ENCODE measurements at places on chromosomes 13 and 19.
A peak's percentile ranks its signal among the peaks of the same experiment; 100 is the strongest.

GRCh38 chr19:33878030-33878544 lies 81.4 kb downstream of the KCTD15 start:
- no peak for DNase-seq

DNA sequence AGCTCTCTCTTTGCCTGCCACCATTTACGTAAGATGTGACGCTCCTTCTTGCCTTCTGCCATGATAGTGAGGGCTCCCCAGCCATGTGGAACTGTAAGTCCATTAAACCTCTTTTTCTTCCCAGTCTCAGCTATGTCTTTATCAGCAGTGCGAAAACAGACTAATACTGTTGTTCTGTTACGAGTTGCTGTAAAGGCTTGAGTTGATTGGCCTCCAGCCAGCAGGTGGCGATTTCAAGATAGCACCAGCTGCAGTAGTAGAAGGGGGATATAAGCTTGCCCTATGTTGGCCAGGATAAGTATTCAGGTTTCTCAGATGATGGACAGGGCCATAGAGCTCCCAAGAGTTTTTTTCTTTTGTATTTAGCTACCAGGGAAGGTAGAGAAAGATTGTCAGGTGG lies 385.5 kb downstream of the MZT1 start:
- no peak for DNase-seq

- no peak for DNase-seq
These were observed 3.8 kb upstream of the SLC7A9 start for GRCh38 chr19:32873247-32873959.

DNA sequence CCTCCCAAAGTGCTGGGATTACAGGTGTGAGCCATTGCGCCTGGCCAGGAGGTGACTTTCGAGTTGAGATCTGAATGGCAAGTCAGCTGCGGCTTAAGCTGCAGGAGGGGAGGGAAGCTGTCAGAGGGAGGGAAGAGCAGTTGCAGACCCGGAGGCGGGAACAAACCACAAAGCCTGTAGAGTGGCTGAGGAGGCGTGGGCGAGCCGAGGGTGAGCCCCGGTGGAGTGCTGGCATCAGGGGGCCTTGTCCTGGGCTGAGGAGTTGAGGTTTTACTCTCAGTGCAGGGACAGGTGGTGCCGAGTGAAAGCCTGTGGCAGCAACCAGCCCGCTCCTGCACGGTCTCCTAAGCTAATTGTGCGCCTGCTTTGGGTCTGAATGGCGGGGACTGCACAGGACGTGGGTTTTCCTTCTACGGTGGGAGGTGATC lies 24.2 kb downstream of the PPP1R37 start:
- DNase-seq: peak; percentile 63

DNA sequence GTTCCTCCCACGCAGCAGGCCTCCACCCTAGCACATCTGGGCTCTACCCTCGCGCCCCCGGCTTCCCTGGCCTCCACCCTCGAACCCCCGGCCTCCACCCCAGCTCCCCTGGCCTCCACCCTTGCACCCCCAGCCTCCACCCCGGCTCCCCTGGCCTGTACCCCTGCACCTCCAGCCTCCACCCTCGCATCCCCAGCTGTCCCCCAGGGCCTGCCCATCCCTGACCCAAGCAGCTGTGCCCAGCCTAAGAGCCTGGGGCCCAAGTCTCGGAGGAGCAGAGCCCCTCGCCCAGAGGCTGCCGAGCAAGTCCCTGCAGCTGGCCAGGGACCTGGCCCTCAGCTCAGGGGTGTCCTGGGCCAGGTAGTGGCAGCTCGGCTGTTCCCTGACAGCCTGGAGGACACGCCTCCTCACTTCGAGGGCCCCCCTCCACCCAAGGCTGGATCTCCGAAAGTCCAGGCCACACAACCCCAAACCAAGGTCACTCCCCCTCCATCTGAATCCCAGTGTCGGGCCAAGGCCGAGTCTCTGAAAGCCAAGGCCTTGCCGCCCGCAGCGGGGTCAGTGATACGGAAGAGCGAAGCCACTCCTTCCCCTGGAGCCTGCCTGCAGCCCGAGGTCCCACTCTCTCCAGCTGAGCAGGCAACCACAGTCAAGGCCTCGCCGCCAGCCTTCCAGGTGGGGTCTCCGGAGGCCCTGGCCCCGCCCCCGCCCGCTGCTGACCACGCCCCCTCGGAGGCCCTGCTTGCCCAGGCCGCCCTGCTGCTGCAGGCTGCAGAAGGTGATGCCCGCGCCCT lies 7.9 kb upstream of the ARHGAP33 start:
- DNase-seq: peak; percentile 77

DNA sequence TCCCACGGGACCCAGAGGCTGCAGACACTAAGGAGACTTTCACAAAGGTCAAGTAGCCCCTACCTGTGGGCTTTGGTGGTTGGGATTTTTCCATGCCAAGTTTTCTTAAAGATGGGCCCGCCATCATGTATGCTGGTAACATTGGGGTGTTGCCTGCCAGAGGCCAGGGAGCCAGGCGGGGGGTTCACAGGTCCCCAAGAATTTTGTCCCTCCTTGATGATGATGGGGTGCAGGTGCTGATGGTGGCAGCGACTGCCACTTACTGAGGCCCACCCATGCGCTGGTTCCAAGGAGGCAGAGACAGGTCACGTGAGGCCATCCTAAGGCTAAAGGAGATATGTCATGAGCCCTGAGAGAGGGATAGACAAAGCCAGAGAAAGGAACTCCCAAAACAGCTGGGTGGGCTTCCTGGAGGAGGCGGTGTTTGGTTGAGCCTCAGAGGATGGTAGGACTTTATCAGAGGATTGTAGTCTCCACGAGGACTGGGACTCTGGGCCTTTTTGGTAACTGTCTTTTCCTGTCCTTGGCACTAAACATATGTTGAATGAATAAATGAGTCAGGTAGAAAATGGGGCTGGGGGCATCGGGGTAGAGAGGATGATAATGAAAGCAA lies 14.4 kb downstream of the PLEKHF1 start:
- DNase-seq: no peak

DNA sequence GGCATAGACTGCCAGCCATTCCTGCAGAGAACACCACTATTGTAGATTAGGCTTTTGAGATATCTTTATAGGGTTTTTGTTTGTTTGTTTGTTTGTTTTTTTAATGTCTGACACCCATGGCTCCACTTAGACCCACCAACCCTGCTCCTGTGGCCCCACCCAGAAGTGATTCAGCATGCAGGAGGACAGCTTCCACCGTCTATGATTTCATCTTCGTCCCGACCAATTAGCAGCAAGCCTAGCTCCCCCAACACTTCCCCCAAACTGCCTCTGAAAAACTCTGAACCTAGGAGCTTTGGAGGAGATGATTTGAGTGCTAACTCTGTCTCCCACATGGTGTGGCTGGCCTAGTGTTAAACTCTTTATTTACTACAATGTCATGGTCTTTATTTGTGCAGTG lies 108.3 kb upstream of the RXFP2 start:
- no peak for DNase-seq

DNA sequence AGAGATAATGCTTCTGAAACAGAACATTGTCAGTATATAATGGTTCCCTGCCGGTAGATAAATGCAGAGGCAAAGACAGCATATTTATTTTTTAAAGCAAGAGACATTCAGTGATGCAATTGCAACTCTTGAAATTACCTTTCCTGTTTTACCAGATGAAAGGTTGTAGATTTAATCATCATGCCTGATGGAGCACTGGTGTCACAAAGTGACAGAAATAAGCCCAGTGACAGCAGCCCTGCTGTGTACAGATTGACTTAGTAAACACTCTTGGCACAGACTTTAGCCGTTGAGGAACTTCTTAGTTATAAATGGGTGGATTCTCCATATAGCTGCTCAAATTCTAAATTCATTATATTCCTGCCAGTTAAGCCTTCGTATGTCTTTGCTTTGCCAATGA lies 172.5 kb downstream of the ITGBL1 start:
- DNase-seq: no peak

- no peak for DNase-seq
These were observed 39.2 kb upstream of the CSNK1A1L start for GRCh38 chr13:37144661-37145060.

DNA sequence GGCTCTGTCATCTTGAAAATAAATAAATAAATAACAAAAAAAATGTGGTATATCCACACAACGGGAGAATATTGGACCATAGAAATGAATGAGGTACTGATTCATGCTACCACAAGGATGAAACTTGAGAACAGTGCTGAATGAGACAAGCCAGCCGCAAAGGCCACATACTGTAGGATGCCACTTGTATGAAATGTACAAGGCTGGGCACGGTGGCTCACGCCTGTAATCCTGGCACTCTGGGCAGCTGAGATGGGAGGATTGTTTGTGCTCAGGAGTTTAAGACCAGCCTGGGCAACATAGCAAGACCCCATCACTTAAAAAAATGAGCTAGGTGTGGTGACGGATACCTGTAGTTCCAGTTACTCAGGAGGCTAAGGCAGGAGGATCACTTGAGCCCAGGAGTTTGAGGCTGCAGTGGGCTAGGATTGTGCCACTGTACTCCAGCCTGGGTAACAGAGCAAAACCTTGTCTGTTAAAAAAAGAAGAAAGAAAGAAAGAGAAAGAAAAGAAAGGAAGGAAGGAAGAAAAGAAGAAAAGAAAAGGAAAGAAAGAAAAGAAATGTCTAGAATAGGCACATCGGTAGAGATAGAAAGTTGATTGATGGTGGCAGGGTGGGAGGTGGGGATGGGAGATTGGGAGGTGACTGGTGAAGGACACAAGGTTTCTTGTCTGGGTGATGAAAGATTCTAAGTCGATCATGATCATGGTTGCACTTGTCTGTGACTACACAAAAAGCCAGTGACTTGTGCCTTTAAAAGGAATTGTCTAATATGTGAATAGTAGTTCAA lies 20.3 kb downstream of the HPN start:
- DNase-seq: no peak

- no peak for DNase-seq
These were observed 59.9 kb upstream of the TPP2 start for GRCh38 chr13:102536695-102537485.

DNA sequence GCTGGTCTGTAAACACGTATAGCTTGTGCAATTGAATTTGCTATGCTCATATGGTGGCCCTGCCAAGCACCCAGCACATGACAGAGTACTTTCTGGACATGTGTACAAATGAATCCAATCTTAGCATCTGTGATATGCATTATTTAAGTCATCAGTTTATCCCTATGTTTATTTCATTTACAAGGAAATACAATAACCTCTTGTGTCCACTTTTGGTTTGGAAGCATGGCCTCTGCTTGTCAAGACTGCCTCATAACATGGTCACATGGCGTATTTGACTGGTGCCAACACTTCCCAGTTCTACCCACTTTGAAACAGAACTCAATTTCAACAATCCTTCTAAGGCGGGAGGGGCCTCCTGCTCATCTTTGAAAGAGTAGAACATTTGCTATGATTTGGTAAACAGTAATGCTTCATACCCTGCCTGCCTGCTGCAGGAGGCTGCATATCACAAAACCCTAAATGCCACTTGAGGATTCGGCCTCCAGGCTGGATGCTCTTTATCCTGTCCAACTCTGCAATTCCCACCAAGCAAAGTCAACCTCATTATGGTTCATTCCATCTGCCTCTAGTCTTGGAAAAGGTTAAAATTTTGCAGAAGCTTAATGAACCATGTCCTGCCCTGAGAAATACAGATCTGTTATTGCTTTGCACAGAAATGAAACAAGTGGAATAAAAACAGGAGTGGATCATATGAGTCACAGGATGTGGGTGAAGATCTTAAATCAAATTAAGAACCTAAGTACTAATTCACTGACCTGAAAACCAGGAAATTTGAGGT lies 151.3 kb downstream of the CYSLTR2 start:
- no peak for DNase-seq

GRCh38 chr13:62292714-62293480 lies 877.2 kb upstream of the PCDH20 start:
- no peak for DNase-seq

DNA sequence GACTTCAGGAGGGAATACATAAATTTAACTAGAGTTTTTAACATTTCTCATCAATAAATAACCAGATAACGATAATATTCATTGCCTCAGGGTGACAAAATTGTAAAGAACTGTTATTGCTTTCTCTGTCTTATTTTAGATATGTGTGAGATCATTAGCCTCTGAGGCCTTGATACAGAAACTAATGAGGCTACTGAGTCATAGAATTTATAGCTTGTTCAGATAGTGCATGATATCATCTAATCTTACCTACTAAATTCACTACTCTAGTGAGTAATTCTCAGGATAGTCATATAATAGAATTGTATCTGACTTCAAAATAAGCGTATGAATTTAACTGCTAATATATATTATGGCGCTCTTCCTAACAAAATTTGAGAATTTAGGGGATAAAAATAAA lies 360.8 kb upstream of the KLHL1 start:
- DNase-seq: no peak

DNA sequence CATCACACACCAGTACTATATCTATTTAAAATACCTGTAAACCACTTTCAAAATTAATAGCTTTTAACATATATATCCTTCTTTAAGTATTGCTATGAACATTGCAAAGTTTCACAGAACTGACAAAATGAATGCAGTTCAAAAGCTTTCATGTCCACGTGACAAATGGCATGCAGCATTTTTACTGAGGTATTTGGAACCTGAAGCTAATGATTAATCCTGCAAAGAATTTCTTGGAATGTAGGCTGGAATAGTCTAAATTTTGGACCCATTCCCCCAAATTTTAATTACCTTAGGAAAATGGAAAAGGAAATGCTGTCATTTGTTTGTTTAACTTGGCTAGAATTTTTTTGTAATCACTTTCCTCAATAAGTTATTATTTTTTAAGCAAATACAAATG lies 423.8 kb upstream of the GPC6 start:
- DNase-seq: no peak

DNA sequence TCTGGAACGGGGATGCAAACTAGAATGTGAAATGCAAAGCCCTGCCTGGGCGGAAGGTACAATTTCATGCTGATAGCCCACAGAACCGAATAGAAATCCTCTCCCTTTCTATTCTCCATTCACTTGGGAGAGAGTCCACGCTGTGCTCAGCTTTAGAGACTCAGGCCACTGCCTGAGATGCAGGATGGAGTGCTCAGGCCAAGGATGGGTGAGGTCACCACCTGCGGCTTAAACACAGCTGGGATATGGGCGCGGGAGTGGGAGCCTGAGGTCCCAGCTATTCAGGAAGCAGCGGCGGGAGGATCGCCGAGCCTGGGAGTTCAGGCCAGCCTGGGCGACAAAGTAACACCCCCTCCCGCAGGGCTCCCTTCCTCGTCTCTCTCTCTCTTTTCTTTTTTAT lies 446 bp upstream of the ZNF83 start:
- DNase-seq: no peak

GRCh38 chr19:35037716-35038622 lies 3.6 kb upstream of the HPN start:
- no peak for DNase-seq

- no peak for DNase-seq
These were observed 31.6 kb upstream of the SLC46A3 start for GRCh38 chr13:28750187-28751045.

- no peak for DNase-seq
These were observed 43.2 kb downstream of the RGCC start for GRCh38 chr13:41500511-41500910.

DNA sequence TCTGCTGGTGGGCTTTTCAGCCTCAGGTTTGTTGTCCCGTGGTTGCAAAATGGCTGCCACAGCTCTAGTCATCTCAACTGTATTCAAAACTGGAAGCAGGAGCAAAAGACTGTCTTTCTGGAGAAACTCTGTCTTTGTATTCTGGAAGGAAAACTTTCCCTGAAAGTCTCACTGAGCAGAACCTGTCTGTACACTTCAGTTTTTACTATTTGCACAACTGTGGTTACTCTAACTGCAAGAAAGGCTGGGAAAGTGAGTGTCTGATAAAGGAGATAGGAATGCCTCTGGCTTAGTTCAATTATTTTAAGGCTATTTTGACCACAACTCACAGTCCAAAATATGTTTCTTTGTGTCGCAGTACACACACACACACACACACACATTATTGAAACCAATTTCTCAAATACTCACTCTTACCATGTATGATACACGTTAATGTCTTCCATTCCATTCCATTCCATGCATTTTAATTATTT lies 49.7 kb upstream of the EHD2 start:
- no peak for DNase-seq

All from ecto neural progenitor cell (in vitro differentiated cells).